ENCODE measurements at places on chromosomes 6 and 20. TPM values are rescaled to one million over a fixed set of nuclear protein-coding genes. Genes with fewer than 3 reads are reported as not detected.

- H3K4me3 ChIP-seq: no peak overlapping the region
- no peaks in the 10 kb centered on the region for H3K27me3 ChIP-seq
- no peak for DNase-seq
- no peaks in the 10 kb centered on the region for H3K36me3 ChIP-seq
Measured at GRCh38 chr6:43159599-43159998, 11.5 kb upstream of the SRF start.

DNA sequence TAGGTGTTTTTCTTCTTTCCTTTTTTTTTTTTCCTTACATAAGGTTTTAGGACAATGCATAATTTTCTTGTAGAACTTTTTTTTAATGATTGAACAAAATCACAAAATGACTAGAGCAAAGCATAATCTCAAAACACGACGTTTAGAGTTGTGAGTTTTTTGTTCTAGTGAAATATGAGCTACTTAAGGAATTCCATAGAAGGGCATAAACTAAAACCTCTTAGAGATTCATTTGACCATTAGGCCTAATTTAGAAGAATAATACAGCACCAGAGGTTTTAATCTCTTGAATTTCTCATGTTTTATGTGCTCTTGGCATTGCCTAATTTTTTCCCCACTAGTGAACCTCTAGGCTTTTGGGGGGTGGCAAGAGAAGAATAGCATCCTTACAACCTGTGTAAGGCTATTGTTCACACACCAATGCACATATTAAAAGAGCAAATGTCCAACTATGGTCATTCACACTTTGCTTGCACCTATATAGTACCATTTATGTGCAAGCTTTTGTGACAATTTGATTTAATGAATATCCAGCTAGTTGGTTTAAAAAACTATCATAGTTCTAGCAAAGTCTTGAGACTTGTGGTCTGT, 44.6 kb downstream of the HMGN3 start:
- H3K27me3 ChIP-seq: peaks cover 15% of the 10 kb centered on the region
- no peak overlapping the region for H3K27ac ChIP-seq
- peaks cover 24% of the 10 kb centered on the region for H3K36me3 ChIP-seq
- no peak overlapping the region for H3K4me3 ChIP-seq
- no peak for DNase-seq

DNA sequence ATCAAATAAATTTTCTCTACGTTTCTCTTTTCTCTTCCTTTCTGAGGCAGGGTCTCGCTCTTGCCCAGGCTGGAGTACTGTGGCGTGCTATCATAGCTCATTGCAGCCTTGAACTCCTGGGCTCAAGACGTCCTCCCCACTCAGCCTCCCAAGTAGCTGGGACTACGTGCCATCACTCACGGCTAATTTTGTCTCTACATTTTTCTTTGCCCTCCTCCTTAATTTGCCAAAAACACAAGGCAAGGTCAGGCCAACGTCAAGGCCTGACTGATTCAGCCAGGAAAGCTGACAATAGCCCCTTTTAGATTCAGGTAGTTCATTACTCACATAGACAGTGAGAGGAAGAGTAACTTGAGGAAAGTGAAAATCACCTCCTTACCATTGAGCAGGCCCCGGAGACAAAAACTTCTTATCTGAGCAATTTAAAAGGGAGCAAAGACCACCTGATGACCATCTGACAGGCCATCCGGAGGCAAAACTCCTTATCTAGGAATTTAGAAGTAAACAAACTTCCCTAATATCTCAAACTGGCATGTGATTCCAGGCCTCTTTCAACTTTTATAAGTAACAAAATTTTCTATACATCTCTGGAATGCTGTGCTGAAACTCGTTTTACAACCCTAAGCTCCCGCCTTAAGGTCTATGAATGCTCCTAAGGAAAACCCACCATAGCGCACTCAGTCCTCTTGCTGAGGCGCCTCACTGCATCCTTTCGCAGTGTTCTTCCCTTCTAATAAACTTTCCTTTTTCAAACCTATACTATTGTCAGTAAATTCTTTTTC, 42.1 kb upstream of the SRPK1 start:
- no peak overlapping the region for H3K4me3 ChIP-seq
- H3K4me1 ChIP-seq: no peaks in the 10 kb centered on the region
- no peak overlapping the region for H3K27ac ChIP-seq
- no peak for DNase-seq
- H3K27me3 ChIP-seq: peaks cover 12% of the 10 kb centered on the region
- no peaks in the 10 kb centered on the region for H3K36me3 ChIP-seq

- no peaks in the 10 kb centered on the region for H3K27me3 ChIP-seq
Measured at GRCh38 chr6:51459958-51460357, 627.5 kb downstream of the PKHD1 start.

GRCh38 chr6:28340310-28341095, 4.6 kb upstream of the ZSCAN31 start:
- H3K4me3 ChIP-seq: no peak overlapping the region
- H3K27ac ChIP-seq: no peak overlapping the region
- H3K4me1 ChIP-seq: no peaks in the 10 kb centered on the region
- no peaks in the 10 kb centered on the region for H3K27me3 ChIP-seq
- H3K36me3 ChIP-seq: no peaks in the 10 kb centered on the region

GRCh38 chr6:46606338-46606737, 46.3 kb downstream of the CYP39A1 start:
- H3K4me3 ChIP-seq: no peak overlapping the region
- peaks cover 11% of the 10 kb centered on the region for H3K27me3 ChIP-seq
- no peak overlapping the region for H3K27ac ChIP-seq
- DNase-seq: no peak
- H3K36me3 ChIP-seq: no peaks in the 10 kb centered on the region
- no peaks in the 10 kb centered on the region for H3K4me1 ChIP-seq

GRCh38 chr6:160039441-160039840, 70.6 kb downstream of the IGF2R start:
- H3K4me1 ChIP-seq: peaks cover 18% of the 10 kb centered on the region
- H3K27me3 ChIP-seq: no peaks in the 10 kb centered on the region
- H3K36me3 ChIP-seq: peaks cover 39% of the 10 kb centered on the region
- H3K4me3 ChIP-seq: no peak overlapping the region
- no peak for DNase-seq
- peak overlapping the region; percentile 29 for H3K27ac ChIP-seq

- peaks cover 48% of the 10 kb centered on the region for H3K27me3 ChIP-seq
- no peak overlapping the region for H3K27ac ChIP-seq
- DNase-seq: no peak
- no peak overlapping the region for H3K4me3 ChIP-seq
Measured at GRCh38 chr6:11050731-11051130, 6.6 kb upstream of the ELOVL2 start.

- H3K36me3 ChIP-seq: no peaks in the 10 kb centered on the region
- no peak for DNase-seq
- H3K27me3 ChIP-seq: peaks cover 2% of the 10 kb centered on the region
Measured at GRCh38 chr20:50772420-50773185, 22.3 kb upstream of the BCAS4 start.

- peaks cover 97% of the 10 kb centered on the region for H3K4me1 ChIP-seq
- peak overlapping the region; percentile 81 for H3K4me3 ChIP-seq
- H3K27me3 ChIP-seq: no peaks in the 10 kb centered on the region
- peaks cover 90% of the 10 kb centered on the region for H3K36me3 ChIP-seq
Measured at GRCh38 chr6:24907919-24908649, 27.7 kb downstream of the RIPOR2 start.

DNA sequence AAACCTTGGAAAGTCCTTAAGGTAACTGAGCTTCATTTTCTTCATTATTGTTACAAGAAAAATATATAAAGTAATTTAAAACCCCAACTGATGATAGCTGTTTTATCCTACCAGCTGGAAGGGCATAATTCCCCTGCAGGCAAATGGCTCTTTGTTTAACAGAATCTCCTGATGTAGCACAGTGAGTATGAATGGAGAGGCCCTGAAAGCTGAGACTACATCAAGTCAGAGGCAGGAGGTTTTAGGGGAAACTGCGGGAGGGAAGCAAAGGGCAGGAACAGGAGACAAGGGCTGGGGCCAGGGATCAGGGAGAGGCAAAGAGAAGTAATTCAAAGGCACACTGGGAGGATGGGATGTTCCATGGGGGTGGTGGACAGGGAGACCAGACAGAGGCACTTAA, 119.0 kb upstream of the LRFN2 start:
- DNase-seq: no peak
- H3K36me3 ChIP-seq: no peaks in the 10 kb centered on the region
- H3K4me1 ChIP-seq: peaks cover 3% of the 10 kb centered on the region
- no peak overlapping the region for H3K4me3 ChIP-seq
- H3K27ac ChIP-seq: no peak overlapping the region

GRCh38 chr20:39631557-39631956, 669.4 kb downstream of the DHX35 start:
- no peak overlapping the region for H3K4me3 ChIP-seq
- no peaks in the 10 kb centered on the region for H3K36me3 ChIP-seq
- no peaks in the 10 kb centered on the region for H3K4me1 ChIP-seq
- H3K27me3 ChIP-seq: peaks cover 5% of the 10 kb centered on the region
- no peak overlapping the region for H3K27ac ChIP-seq
- DNase-seq: no peak

DNA sequence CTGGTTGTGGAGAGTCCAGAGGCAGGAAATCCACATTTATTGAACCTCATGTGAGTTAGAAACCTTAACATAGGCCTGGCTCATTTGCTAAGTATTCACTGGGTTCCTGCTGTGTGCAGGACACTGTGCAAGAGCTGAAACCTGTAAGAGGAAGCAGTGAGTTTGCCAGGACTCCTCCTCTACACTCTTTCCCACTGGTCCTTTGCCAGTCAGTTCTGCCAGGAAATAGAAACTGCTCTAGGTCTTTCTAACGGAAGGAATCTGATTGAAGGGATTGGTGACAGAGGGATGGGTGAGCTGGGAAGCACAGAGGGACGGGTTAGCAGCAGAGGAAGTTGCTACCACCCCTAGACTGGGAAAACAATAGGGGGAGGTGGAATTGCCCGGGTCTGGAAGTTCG, 234.2 kb upstream of the ECI2 start:
- no peak overlapping the region for H3K4me3 ChIP-seq
- H3K4me1 ChIP-seq: no peaks in the 10 kb centered on the region
- no peaks in the 10 kb centered on the region for H3K36me3 ChIP-seq
- peaks cover 8% of the 10 kb centered on the region for H3K27me3 ChIP-seq

- H3K27ac ChIP-seq: no peak overlapping the region
- H3K4me3 ChIP-seq: no peak overlapping the region
- H3K4me1 ChIP-seq: no peaks in the 10 kb centered on the region
- DNase-seq: no peak
Measured at GRCh38 chr20:8946036-8946940, 122.6 kb upstream of the PLCB4 start.

DNA sequence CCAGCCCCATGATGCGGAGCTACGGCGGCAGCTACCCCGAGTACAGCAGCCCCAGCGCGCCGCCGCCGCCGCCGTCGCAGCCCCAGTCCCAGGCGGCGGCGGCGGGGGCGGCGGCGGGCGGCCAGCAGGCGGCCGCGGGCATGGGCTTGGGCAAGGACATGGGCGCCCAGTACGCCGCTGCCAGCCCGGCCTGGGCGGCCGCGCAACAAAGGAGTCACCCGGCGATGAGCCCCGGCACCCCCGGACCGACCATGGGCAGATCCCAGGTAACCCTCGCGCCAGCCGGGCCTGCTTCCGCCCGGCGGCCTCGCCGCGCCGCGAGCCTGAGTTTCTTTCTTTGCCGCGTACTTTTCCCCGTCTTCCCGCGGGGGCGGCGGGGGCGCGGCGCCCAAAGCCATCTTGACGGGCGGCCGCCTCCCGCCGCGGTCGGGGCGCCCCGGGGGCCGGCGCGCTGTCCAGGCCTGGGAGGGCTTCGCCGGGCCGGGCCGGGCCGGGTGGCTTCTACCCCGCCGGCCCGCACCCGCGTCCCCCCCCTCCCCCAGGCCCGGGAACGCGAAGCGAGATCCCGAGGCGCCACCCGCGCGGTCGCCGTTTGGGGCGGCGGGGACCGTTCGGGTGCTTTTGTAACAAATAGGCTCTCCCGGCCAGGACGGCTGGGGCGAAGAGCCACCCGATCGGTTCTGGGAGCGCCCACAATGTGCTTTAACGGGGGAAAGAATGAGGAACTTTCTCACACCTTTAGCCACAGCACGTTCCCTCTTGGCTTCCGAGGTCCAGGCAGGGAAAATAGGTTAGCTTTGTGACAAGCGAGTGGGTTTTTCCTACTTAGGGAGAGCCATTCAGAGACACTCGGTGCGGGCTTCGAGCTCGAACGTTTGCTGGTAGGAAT, 2.3 kb downstream of the ARID1B start:
- peaks cover 19% of the 10 kb centered on the region for H3K4me1 ChIP-seq
- DNase-seq: peak; percentile 27
- H3K27me3 ChIP-seq: no peaks in the 10 kb centered on the region
- no peaks in the 10 kb centered on the region for H3K36me3 ChIP-seq

SYCP2 gene
- 6.1 TPM for total RNA-seq

EDN1 gene
- total RNA-seq: 0.74 TPM

SLA2 gene
- total RNA-seq: 34.4 TPM

MROH8 gene
- total RNA-seq: 0.71 TPM

All from naive thymus-derived CD8-positive, alpha-beta T cell (primary cell).